Activated naive CD8-positive, alpha-beta T cell treated with anti-CD3 and anti-CD28 coated beads, Interleukin-2, amount 10 ng/mL, durations not matched to agents 7 days and 5 days (primary cell): ENCODE measurements at places on chromosomes 12 and 14. TPM values are rescaled to one million over a fixed set of nuclear protein-coding genes. Genes with fewer than 3 reads are reported as not detected.
A peak's percentile ranks its signal among the peaks of the same experiment; 100 is the strongest.

GRCh38 chr14:30243207-30243606 is 315.6 kb upstream of the PRKD1 start:
- no peaks in the 10 kb centered on the region for H3K4me1 ChIP-seq
- H3K27me3 ChIP-seq: no peaks in the 10 kb centered on the region
- DNase-seq: no peak
- no peak overlapping the region for H3K27ac ChIP-seq
- H3K4me3 ChIP-seq: no peak overlapping the region

GRCh38 chr14:33515441-33515840 is 435.4 kb downstream of the EGLN3 start:
- no peaks in the 10 kb centered on the region for H3K27me3 ChIP-seq
- no peaks in the 10 kb centered on the region for H3K4me1 ChIP-seq
- H3K36me3 ChIP-seq: no peaks in the 10 kb centered on the region
- no peak for DNase-seq
- no peak overlapping the region for H3K4me3 ChIP-seq

GRCh38 chr14:35814371-35815005 is 5.4 kb upstream of the RALGAPA1 start:
- H3K4me1 ChIP-seq: no peaks in the 10 kb centered on the region
- DNase-seq: peak; percentile 64
- no peaks in the 10 kb centered on the region for H3K36me3 ChIP-seq
- H3K27ac ChIP-seq: no peak overlapping the region
- no peak overlapping the region for H3K4me3 ChIP-seq

- H3K27me3 ChIP-seq: no peaks in the 10 kb centered on the region
- H3K4me1 ChIP-seq: no peaks in the 10 kb centered on the region
- H3K27ac ChIP-seq: no peak overlapping the region
- peaks cover 24% of the 10 kb centered on the region for H3K36me3 ChIP-seq
- no peak for DNase-seq
These were observed 11.9 kb downstream of the PRDM4 start for GRCh38 chr12:107749083-107749482.

GRCh38 chr14:49049711-49050110 is 536.5 kb downstream of the RPS29 start:
- no peak overlapping the region for H3K27ac ChIP-seq
- no peaks in the 10 kb centered on the region for H3K36me3 ChIP-seq
- no peaks in the 10 kb centered on the region for H3K27me3 ChIP-seq
- no peak for DNase-seq

The CLEC1B gene
- total RNA-seq: not detected

The SOCS2 gene
- total RNA-seq: 43.3 TPM

- no peak overlapping the region for H3K4me3 ChIP-seq
- H3K27me3 ChIP-seq: peaks cover 33% of the 10 kb centered on the region
- H3K36me3 ChIP-seq: no peaks in the 10 kb centered on the region
- H3K4me1 ChIP-seq: peaks cover 14% of the 10 kb centered on the region
- H3K27ac ChIP-seq: no peak overlapping the region
- DNase-seq: no peak
These were observed 73.3 kb downstream of the EID3 start for GRCh38 chr12:104376650-104377513.

GRCh38 chr12:98591209-98591608 is 2.3 kb upstream of the SLC25A3 start:
- H3K4me1 ChIP-seq: peaks cover 16% of the 10 kb centered on the region
- H3K27ac ChIP-seq: peak overlapping the region; percentile 17
- H3K27me3 ChIP-seq: no peaks in the 10 kb centered on the region
- peaks cover 19% of the 10 kb centered on the region for H3K36me3 ChIP-seq
- H3K4me3 ChIP-seq: no peak overlapping the region
- DNase-seq: no peak

The ZNF605 gene
- 12.3 TPM for total RNA-seq

GRCh38 chr12:94690198-94690771 is 39.9 kb upstream of the TMCC3 start:
- no peak overlapping the region for H3K4me3 ChIP-seq
- H3K36me3 ChIP-seq: no peaks in the 10 kb centered on the region
- H3K27me3 ChIP-seq: peaks cover 5% of the 10 kb centered on the region
- DNase-seq: no peak
- no peak overlapping the region for H3K27ac ChIP-seq

The HCAR1 gene
- total RNA-seq: 0.08 TPM

The TIMELESS gene
- total RNA-seq: 40.1 TPM

The RHOJ gene
- not detected for total RNA-seq

DNA sequence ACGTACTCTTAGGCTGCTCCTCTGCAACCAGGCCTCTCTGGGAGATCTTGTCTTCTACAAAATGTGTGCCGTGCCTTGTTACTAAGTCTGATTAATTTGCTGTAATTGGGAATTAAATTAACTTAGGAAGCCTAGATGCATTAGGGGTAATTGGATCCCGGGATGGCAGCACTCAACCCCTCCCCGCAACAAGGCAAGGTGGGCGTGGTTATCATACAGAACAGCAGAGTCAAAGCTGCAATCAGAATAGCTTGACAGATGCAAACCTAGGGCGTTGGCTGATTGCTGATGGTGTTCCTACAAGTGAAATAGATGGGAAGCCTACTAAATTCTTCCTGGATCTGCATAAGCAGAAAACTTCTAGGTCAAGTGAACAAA is 34.5 kb upstream of the NFYB start:
- peaks cover 8% of the 10 kb centered on the region for H3K27me3 ChIP-seq
- no peak overlapping the region for H3K27ac ChIP-seq
- peaks cover 12% of the 10 kb centered on the region for H3K4me1 ChIP-seq
- no peak overlapping the region for H3K4me3 ChIP-seq
- no peak for DNase-seq

- peaks cover 49% of the 10 kb centered on the region for H3K27me3 ChIP-seq
- no peaks in the 10 kb centered on the region for H3K36me3 ChIP-seq
- DNase-seq: no peak
- H3K27ac ChIP-seq: no peak overlapping the region
- H3K4me1 ChIP-seq: peaks cover 16% of the 10 kb centered on the region
These were observed 570 bp upstream of the FIGNL2 start for GRCh38 chr12:51848841-51849735.

DNA sequence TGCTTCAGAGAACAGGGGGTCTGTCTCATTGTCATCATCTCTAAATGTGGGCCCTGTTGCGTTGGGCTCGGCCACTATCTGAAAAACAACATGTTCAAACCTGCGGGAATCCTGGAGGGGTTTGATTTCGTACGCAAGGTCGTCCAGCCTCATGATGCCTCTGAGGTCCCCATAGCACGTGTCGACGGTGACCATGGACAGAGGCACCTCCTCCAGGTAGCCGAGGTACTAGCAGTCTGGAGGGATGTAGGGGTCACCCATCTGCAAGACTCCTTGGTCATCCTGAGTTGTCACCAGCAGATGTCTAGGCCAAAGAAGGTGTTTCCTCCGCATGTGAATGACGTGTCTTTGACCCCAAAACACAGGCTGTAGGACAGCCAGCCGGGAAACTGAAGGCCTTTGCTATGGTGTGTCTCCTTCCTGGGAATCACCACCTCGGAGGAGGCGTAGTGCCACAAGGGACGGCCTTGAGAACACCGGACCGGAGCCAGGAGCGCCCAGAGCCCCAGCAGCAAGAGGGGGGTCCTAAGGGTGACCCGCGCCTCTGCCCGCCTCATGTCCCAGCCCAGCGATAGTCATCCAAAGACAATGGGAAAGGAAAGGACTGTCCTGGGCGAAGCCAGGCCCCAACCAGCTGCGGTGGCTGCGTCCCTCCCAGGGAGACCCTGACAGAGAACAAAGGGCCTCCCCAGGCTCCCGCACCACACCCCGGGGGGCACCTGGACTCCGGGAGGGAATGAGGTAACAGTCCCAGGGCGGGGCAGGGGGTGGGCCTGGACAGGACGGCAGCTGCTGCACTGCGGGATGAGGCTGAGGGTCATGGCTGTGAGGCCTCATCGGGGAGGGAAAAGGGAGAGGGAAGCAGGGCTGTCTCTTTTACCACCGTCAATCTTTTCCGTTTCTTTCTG is 445.5 kb downstream of the TMEM121 start:
- H3K27me3 ChIP-seq: peaks cover 4% of the 10 kb centered on the region
- no peak for DNase-seq
- no peaks in the 10 kb centered on the region for H3K36me3 ChIP-seq
- H3K27ac ChIP-seq: no peak overlapping the region

DNA sequence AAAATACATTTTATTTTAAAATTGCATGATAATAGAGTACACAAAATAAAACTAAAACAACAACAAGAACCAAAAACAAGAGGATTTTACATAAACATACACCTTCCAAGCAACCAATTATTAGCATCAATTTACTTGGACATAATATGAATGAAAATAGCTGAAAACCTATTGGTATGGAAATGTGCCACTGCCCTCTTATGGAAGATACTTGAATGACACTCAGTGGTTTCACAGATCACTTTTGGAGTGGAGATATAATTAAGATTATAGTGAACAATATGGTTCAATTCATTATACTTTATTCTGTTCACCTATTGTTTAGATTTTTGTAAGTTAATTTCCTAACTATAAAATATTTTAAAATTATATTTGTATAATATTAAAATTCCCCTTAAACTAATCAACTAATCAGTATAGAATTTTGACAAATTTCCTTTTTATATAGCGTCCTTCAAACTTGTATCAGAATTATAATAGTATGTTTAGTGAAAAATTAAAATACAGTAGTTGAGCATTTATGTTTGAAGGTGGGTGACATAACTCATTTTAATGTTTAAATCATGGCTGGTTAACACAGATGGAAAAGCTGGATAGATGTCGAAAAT is 70.1 kb downstream of the SLC6A15 start:
- no peak overlapping the region for H3K27ac ChIP-seq
- no peaks in the 10 kb centered on the region for H3K4me1 ChIP-seq
- no peaks in the 10 kb centered on the region for H3K36me3 ChIP-seq
- H3K27me3 ChIP-seq: peaks cover 2% of the 10 kb centered on the region

DNA sequence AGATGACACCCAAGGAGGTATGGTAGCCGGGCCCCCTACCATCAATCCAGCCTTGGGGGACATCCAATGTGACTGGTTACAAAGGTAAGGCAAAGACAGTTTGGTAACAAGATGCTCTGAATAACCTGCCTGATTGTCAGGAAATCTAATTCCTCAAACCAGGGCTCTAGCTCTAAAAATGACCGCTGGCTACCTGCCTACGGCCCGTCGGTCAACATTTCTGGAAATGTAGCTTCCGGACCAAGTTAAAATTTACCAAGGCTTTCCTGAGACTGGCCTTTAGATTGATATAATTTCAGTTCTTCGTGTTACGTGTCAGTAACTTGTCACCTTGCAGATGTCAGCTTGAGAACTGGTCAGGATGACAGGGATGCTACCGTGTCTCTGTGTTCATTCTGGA is 34.2 kb upstream of the FOXN3 start:
- peaks cover 19% of the 10 kb centered on the region for H3K4me1 ChIP-seq
- DNase-seq: no peak
- H3K27ac ChIP-seq: no peak overlapping the region
- H3K4me3 ChIP-seq: no peak overlapping the region
- H3K27me3 ChIP-seq: no peaks in the 10 kb centered on the region
- peaks cover 11% of the 10 kb centered on the region for H3K36me3 ChIP-seq

DNA sequence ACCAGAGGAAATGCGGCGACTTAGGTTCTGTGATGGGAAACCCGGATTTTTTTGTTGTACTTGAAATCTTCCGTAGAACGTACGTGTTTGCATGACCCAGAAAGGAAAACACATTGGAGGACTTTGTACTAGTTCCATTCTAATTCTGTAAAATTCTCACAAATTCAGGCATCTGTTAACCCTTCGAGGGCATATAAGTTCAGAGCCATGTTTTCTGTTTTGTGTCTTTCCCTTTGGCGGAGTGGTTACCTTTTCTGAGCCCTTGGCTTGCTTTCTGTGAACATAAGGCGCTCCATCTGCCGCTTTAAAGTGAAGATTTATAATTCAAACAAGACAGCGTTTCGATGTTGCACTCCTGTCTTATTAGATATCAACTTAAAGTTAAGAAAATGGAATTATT is 34.2 kb downstream of the BICD1 start:
- no peak for DNase-seq
- no peak overlapping the region for H3K4me3 ChIP-seq
- H3K27me3 ChIP-seq: no peaks in the 10 kb centered on the region
- H3K4me1 ChIP-seq: peaks cover 14% of the 10 kb centered on the region
- peaks cover 1% of the 10 kb centered on the region for H3K36me3 ChIP-seq
- no peak overlapping the region for H3K27ac ChIP-seq

DNA sequence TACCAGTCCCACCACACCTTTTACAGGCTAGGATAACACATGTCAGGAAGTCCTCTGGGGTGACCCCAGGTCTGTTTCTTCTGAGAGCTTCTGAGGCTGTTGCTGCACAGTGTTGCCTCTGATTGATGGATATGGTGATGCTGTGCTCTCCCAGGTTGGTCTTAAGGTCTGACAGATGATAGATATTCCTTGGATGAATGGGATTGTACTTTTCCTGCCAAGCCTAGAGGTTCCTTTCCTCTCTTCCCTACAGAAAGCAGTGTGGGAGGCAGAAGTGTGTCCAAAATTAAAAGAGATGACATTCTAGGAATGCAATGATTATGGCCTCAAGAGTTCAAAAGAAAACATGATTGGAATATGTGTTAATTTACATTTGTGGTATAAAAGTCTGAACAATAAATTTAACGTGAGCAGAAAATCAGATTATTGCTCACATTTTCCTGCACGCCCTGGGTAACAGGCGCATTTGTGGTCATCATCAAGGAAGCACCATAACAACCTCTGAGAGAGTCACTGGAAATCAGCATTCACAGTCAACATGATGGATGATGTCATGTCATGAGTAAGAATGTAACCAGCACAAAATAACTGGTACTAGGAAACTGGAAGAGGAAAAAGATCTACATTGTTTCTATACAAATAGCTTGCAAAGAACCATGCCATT is 73.7 kb downstream of the BBS10 start:
- no peaks in the 10 kb centered on the region for H3K36me3 ChIP-seq
- no peak overlapping the region for H3K4me3 ChIP-seq
- no peak overlapping the region for H3K27ac ChIP-seq
- H3K4me1 ChIP-seq: peaks cover 2% of the 10 kb centered on the region
- DNase-seq: no peak
- H3K27me3 ChIP-seq: peaks cover 5% of the 10 kb centered on the region

- DNase-seq: no peak
- no peak overlapping the region for H3K27ac ChIP-seq
- H3K27me3 ChIP-seq: no peaks in the 10 kb centered on the region
- no peaks in the 10 kb centered on the region for H3K36me3 ChIP-seq
- H3K4me3 ChIP-seq: no peak overlapping the region
These were observed 365.9 kb upstream of the NOVA1 start for GRCh38 chr14:26963711-26964110.

DNA sequence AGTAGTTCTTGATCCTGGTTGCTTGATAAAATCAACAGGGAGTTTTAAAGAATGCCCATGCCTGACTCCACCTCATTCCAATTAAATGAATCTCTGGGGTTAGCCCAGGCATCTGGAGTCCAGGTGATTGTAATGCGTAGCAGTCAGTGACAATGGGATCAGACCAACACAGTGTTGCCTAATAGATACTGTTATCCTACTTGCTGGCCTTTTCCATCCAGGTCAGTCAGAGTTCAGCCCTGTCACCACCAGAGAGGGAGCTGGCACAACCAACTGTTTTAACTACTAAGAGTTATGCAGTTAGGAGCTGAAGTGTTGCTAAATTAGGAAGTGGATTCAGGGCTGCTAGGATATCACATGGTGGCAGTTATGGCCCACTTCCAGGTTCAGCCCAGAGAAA is 107.1 kb downstream of the GPR135 start:
- H3K4me3 ChIP-seq: no peak overlapping the region
- DNase-seq: no peak
- H3K4me1 ChIP-seq: peaks cover 6% of the 10 kb centered on the region
- H3K27ac ChIP-seq: no peak overlapping the region
- no peaks in the 10 kb centered on the region for H3K27me3 ChIP-seq
- peaks cover 25% of the 10 kb centered on the region for H3K36me3 ChIP-seq

The SYT10 gene
- total RNA-seq: not detected
